ENCODE measurements at places on chromosomes 4 and X.

DNA sequence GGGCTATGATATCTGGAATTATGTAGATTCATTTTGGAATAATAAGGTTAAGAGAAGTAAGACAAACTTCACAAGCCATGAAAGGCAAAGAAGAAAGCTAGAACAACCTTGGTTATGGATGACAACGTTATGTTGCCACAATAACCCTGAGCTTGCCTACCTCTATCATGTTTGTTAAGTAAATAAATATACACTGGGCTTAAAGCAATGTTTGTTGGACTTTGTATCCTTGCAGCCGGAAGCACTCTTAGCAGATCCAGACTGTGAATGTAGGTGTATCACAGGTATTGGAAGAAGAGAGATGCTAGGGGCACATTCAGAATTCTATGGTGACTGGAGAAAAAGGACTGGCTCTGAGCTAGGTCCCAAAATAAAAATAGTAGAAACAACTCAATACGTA is 214.4 kb downstream of the HS3ST1 start:
- no peak for DNase-seq

DNA sequence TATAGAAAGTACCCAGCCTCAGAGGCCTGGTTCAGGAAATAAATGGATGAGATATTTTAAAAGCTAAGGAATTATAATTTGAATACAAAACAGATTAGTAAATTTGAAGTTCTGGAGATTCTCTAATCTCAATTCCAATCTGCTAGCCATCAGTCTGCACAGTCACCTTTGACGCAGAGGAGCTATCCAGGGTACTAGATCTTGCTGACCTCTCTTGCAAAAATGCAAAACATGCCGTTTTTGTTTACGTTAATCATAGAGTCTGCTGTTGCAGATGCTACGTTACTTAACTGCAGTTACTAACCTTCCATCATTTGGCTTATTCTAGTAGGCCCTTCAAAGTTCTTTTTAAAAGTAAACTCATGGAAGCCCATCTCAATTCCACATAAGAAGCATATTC is 10.4 kb downstream of the CCSER1 start:
- DNase-seq = no peak

DNA sequence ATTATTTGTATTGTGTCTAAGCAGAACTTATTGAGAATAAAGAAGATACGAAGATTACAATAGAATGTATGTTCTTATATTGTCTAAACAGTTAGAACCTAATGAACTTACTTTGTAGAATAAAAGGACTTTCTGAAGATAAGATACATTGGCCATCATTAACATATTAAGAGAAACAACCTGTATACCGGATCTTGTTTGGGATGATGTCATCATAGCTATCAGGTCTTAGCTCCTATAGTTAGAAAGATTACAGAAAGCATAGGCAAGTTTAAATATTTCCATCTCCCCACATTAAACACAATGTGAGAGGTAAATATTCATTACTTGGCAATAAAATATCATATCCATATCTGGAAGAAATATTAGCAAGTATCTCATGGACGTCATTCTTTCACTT is 282.3 kb downstream of the PACRGL start:
- no peak for DNase-seq

DNA sequence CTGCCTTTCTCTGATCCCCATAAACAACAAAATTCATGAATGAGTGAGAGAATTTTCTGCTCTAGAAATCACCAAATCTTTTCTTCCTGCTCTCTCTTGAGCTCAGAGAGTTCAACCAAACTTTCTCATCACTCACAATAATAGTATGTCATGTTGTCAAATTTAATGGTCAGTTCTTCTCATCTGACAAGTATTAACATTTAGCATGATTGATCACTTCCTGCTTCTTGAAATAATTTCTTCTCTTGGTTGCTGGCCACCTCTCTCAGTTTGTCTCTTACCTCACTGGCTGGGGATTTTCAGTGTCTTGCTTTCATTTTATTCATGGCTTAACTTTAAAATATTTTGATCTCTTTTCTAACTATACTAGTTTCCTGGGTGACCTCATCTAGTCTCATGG is 25.5 kb upstream of the FGF5 start:
- DNase-seq = no peak

DNA sequence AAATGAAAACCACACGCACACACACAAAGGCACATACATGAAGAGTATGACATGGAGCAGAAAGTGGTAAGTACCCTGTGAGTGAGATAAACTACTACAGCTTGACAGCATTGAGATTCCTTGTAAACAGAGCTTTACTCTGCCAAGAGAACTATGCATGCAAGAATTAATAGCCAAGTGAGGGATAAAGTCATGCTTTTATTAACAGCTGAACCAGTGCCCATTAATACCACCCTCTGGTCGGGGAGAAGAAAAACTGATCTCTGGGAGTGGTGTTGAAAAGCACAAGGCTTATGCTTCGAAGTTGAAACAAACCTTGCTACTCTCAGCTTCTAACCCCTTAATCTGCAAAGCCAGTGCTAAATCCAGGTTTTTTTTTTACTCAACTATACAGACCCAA is 95.9 kb upstream of the C1QTNF7 start:
- no peak for DNase-seq

DNA sequence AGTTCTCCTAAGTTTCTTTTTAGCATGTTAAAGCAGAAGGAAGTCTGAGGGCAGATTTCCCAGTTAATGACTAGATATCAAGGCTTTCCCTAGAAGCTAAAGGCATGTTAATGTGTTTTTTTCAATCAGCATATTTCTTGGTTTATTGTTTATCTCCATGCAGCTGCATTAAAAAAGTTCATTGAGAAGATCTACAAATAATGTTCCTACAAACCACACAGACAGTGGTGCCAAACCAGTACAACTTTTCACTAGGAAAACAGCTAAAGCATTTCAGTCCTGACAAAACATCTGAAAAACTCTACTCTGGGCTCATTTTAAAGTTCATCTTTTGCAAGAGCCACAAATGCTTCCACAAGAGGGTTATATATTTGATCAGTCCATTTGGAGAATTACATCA is 320.0 kb downstream of the ADGRL3 start:
- no peak for DNase-seq

DNA sequence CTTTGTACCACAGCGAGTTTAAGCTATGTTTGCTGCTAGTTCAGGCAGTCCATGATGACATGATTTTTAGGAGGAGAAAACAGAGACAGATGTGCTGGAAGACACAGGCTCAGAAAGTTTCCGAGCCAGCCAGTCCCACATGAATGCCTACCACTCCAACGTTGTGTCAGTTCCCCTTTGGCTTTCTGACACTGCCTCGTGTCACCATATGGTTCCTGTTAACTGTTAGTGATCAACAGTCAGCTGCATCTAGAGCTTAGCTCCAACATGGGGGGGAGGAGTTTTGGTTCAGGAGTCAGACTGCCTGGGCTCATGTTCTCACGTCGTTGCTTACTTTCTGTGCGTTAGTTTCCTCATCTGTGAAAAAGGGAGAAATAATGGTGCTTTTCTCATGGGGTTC is 343.7 kb downstream of the MID1IP1 start:
- no peak for DNase-seq

DNA sequence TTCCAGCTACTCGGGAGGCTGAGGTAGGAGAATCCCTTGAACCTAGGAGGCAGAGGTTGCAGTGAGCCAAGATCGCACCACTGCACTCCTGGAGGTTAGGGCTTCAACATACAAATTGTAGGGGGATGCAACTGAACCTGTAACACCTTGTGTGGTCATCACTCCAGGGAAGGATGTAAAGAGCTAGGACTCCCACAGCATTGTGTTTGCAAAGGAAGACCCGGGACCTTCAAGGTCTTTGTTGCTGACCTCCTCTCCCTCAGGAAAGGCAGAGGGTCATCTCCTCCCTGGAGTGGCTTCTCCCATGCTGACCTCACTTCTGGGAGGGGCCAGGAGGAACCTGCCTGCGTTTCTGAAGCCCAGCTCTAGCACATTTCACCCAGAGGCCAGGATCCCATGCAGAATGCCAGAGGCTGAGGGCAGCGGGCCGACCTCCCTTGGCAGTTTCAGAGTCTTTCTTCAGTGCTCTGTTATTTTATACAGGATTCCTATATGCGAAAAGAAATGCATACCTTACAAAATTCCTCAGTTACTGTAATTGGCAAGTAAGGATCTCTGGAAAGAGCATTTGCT is 80.2 kb downstream of the HTRA3 start:
- no peak for DNase-seq

DNA sequence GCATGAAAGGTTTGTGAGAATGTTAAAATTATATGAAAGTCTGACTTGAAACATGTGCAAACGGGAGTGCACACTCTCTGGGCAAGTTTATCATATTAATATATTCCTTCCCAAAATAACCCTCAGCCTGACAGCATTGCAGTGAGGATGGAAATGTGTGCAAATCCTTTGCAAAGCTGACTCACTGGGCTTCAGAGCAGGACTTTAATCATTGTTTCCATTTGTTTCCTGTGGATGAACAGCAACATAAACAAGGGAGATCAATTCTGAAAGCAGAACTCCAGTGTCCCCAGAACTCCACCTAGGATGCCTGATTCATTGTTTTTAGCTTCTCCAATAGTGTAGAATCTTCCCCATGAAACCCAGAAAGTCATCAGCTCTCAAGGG is 32.9 kb downstream of the SLC2A9 start:
- DNase-seq = no peak

DNA sequence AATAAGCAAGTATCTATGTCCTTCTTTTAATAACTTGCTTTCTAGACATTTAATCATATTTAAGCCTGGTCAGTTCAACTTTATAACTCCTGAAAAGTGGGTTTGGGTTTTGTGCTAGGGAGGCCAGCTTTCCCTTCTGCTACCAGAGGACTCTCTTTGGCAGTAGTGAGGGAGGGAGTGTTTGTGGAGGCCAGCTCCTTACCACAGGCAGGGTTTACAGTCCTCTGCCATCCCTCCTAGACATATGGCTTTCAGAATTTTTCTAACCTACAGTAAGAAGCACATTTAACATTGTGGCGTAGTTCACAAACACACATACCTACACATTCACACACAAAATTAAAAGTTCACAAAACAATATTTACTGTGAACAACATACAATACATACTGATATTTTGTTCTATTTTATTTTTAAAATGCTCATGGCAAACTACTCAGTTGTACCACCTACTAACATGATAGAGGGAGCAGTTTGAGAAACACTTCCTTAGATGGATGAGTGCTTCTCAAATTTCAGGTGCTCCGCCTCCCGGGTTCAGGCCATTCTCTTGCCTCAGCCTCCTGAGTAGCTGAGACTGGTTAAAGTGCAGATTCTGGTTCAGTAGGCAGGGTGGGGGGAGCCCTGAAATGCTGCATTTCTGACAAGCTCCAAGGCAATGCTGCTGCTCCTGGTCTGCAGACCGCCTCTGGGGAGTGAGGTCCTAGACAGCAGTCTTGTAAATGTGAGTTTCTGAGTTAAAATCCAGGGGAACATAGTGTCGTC is 86.7 kb downstream of the PTTG2 start:
- DNase-seq = no peak

Measured in A549 (cell line).